Ovary (tissue), 10 donors: ENCODE measurements at places on chromosomes 1 and 21.

DNA sequence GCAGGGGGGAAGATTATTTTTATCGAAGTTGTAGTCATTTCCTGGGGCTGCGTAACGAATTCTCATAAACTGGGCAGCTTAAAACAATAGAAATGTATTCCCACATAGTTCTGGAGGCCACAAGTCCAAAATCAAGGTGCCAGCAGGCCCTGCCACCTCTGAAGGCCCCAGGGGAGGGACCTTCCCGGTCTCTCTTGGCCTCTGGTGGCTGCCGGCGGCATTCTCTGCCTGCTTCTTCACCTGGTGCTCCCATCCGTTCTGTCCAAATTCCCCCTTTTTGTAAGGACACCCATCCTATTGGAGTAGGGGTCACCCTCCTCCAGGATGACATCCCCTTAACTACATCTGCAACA lies 92.8 kb downstream of the PDE9A start:
- no peak overlapping the region for H3K27ac ChIP-seq
- H3K36me3 ChIP-seq = no peaks in the 10 kb centered on the region
- H3K4me3 ChIP-seq = no peak overlapping the region

GRCh38 chr1:160801836-160802580 lies 6.0 kb downstream of the LY9 start:
- no peaks in the 10 kb centered on the region for H3K36me3 ChIP-seq
- no peak overlapping the region for H3K27ac ChIP-seq
- H3K4me1 ChIP-seq = no peaks in the 10 kb centered on the region
- no peaks in the 10 kb centered on the region for H3K27me3 ChIP-seq
- DNase-seq = no peak
- no peak overlapping the region for H3K4me3 ChIP-seq

GRCh38 chr1:31587720-31588423 lies 11.6 kb downstream of the TINAGL1 start:
- no peak overlapping the region for H3K4me3 ChIP-seq
- H3K27me3 ChIP-seq = no peaks in the 10 kb centered on the region
- peaks cover 35% of the 10 kb centered on the region for H3K4me1 ChIP-seq

DNA sequence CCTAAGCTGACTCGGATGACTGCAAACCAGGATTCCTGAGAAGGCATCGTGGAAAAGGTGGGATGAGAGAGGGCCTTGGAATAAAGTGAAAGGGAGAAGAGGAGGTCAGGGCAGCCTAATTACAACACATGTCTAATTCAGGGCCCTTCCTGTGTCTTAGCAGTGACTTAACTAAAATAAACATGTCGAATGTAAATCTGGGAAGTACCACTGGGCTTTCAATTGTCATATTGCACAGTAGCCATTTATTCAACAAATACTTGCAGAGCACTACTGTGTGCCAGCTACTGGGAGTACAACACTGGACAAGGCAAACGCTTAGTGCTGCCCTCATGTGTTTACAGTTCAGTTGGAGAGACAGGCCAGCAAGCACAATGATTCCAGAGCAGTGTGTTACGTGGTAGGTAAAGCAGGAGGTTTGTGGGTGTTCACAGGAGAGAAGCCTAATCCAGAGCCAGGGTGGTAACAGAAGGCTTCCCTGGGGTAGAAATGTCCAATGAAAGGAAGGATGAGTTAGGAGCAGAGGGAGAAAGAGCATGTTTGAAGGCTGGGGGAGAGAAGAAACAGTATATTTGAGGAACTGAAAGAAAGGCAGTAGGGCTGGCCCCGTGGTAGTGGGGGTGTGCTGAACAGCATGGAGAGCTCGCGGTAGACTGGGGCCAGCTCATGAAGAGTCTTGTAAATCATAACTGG lies 38.0 kb upstream of the RASAL2 start:
- no peaks in the 10 kb centered on the region for H3K27me3 ChIP-seq
- DNase-seq = no peak
- H3K36me3 ChIP-seq = no peaks in the 10 kb centered on the region
- peaks cover 7% of the 10 kb centered on the region for H3K4me1 ChIP-seq
- no peak overlapping the region for H3K4me3 ChIP-seq

DNA sequence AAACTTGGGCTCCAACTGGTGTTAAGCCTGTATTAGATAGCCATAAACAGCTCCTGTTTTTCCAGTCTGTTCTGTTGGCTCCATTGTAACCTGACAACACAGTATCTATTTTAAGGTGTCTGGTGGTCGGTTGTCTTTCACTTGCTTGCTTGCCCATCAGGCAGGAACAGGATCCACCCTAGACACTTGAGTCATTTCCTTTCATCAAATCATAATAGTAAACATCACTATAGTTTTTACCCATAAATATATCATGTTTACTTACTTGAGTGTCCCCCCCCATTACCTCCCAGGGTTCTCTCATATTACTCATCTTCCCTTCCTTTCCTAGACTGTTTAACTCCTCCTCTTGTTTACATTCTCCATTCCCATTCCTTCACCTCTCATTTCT lies 2.9 kb downstream of the DDI2 start:
- H3K27ac ChIP-seq = no peak overlapping the region
- peaks cover 9% of the 10 kb centered on the region for H3K4me1 ChIP-seq
- H3K4me3 ChIP-seq = no peak overlapping the region
- no peak for DNase-seq
- no peaks in the 10 kb centered on the region for H3K36me3 ChIP-seq
- no peaks in the 10 kb centered on the region for H3K27me3 ChIP-seq

- H3K36me3 ChIP-seq = no peaks in the 10 kb centered on the region
- DNase-seq = no peak
- H3K4me1 ChIP-seq = peaks cover 2% of the 10 kb centered on the region
Observed at GRCh38 chr21:36694031-36694515, 4.8 kb upstream of the SIM2 start.

DNA sequence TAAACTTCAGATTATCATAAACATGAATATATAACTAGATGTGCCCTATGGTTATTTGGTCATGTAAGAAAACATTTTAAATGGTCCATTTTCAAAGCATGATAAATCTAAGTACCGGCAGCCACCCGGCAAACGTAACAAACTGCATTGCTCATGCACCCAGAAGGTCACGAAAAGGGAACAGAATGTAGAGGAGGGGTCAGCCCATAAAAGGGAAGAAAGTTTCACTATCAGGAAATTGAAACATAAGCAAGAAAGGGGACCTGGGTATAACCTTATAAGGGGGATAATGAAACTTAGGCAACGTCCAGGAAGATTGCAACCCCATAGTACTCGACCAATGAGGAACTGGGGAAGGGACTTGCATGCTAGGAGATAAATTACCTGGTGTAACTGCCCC lies 421.2 kb upstream of the ZRANB2 start:
- H3K4me3 ChIP-seq = no peak overlapping the region
- no peaks in the 10 kb centered on the region for H3K36me3 ChIP-seq
- no peak overlapping the region for H3K27ac ChIP-seq
- DNase-seq = no peak
- H3K4me1 ChIP-seq = no peaks in the 10 kb centered on the region

GRCh38 chr1:96416111-96416595 lies 305.4 kb upstream of the PTBP2 start:
- H3K4me3 ChIP-seq = no peak overlapping the region
- no peak for DNase-seq
- no peak overlapping the region for H3K27ac ChIP-seq
- H3K36me3 ChIP-seq = no peaks in the 10 kb centered on the region

DNA sequence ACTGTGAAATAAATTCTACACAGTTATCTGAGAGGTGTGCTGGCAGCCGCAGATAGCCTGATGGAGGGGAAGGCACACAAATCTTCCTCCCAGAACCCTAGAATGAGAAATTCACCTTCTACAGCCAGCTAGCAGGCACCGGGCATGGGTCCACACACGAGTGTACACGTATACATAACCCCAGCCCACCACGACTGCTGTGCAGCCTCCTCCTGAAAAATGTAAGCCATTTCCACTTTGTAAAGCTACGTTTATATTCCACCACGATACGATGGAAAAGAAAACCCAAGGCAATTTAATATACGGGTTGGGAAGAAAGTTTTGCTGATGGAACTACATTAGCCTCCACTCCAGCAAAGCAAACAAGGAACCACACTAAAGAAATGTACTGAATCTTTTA lies 1.8 kb downstream of the BTG3 start:
- H3K27me3 ChIP-seq = no peaks in the 10 kb centered on the region
- H3K4me1 ChIP-seq = peaks cover 6% of the 10 kb centered on the region
- peak; percentile 38 for DNase-seq
- no peaks in the 10 kb centered on the region for H3K36me3 ChIP-seq
- peak overlapping the region; percentile 98 for H3K4me3 ChIP-seq

DNA sequence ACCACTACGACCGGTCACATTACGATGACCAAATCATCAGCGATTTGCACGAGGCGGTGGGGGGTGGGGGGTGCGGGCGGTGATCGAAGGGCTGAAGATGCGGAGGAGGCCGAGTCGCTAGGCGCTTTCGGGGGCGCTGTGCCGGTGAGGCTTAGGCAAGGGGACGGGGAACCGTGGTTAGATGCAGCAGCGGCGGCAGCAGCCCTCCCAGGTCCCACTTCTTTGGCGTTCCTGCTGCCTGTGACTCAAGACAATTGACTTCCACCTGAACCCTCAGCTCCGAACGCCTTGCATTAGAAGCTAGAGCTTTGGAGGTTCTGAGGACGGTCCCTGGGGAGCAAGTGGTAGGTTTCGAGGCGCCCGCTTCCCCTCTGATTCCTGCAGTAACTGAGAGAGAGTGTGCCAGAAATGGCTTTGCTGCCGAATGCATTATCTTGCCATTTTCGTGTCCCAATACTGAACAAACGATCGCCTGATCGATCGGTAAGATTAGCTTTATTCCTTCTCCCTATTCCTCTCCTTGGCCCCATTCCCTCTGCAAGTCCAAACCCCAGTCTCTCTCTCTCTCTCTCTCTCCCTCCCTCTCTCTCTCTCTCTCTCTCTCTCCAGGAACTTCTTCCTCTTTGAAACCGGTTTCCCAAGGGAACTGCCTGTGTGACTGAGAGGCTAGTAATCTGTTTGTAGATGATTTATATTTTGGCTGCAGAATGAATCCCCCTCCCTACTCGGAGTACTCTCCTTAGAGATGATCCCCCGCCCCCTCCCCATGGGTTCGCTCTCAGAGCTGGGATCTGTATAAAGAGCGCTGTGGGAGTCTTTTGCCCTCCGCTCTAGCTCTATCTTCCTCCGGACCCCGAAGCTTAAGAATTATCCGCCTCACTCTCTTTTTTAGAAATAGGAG lies 735 bp upstream of the BRINP3 start:
- H3K27ac ChIP-seq = no peak overlapping the region
- H3K36me3 ChIP-seq = no peaks in the 10 kb centered on the region
- peak; percentile 12 for DNase-seq
- no peaks in the 10 kb centered on the region for H3K4me1 ChIP-seq
- peak overlapping the region; percentile 24 for H3K4me3 ChIP-seq

- no peaks in the 10 kb centered on the region for H3K4me1 ChIP-seq
- no peaks in the 10 kb centered on the region for H3K27me3 ChIP-seq
- no peaks in the 10 kb centered on the region for H3K36me3 ChIP-seq
- H3K27ac ChIP-seq = no peak overlapping the region
- no peak for DNase-seq
- H3K4me3 ChIP-seq = no peak overlapping the region
Observed at GRCh38 chr1:63920154-63921117, 146.6 kb downstream of the ROR1 start.

DNA sequence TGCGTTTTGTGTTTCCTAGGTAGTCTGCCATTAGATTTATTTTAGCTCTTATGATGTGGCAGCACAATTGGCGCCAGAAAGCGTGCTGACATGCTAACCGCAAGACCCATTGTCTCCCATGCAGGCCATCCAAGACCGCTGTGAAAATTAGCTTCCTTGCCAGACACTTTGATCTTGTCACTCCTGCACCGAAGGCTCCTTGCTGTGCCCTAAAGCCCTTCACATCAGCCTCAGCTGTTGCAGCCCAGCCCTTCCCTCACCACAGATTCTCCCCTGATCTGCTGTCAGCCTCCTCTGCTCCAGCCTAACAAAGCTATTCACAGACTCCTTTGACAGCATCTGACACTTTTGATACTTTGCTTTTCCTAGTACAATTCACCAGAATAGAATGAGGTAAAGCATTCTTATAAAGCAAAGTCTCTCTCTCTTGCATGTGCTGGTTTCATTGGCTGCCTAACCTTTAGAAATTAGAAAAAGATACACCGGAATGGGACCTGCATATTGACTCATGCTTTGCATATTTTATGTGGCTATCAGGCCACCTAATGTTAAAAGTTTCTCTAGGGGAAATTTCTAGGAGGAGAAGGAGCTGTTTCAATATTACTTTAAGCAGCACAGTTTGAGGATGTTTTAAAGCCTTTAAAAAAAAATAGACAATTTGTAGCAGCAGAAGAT lies 280.3 kb upstream of the FMN2 start:
- peaks cover 5% of the 10 kb centered on the region for H3K4me1 ChIP-seq
- no peaks in the 10 kb centered on the region for H3K36me3 ChIP-seq
- no peaks in the 10 kb centered on the region for H3K27me3 ChIP-seq
- no peak overlapping the region for H3K27ac ChIP-seq
- no peak overlapping the region for H3K4me3 ChIP-seq
- no peak for DNase-seq
